ENCODE measurements at places on chromosomes 1 and 21. TPM values are rescaled to one million over a fixed set of nuclear protein-coding genes. Genes with fewer than 3 reads are reported as not detected.

Gene FALEC
- total RNA-seq: not detected

DNA sequence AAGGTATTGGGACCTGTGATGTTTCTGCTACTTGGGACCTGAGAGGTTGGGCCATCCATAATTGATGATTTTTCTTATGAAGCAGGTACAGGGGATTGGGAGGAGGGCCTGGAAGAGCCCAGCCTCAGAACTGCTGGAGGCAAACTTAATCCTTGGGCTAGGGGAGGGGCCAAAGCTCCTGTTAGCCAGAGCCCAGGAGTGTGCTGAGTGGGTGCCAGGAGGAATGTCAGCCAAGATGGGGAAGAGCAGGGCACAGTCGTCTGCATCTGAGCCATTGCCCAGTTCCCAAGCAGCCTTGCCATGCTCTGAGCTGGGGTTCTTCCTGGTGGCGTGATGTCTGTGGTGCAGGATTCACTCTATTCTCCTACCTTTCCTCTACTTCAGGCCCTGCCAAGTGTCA is 5.8 kb downstream of the MAPKAPK2 start:
- no peaks in the 10 kb centered on the region for H3K27me3 ChIP-seq
- peaks cover 63% of the 10 kb centered on the region for H3K4me1 ChIP-seq
- no peak overlapping the region for H3K4me3 ChIP-seq
- DNase-seq: no peak

DNA sequence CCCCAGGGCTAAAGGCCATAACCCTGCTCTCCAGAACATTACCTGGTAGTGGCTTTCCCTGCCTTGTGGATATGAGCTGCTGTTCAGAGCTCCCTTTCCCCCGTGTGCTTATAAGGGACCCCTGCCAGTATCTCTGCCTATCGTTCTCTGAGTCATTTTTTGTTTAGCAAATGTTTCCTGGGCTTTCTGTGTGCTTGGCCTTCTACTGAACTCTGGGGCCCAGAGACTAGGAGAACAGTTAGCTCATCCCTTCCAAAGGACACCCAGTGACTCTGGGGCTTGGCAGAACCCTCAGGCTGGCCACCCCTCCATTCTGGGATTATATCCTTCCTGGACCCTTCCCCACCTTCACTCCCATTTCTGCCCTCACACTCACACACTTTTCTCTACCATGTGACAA is 80.8 kb upstream of the POU3F1 start:
- H3K27ac ChIP-seq: no peak overlapping the region
- peaks cover 14% of the 10 kb centered on the region for H3K27me3 ChIP-seq
- no peak for DNase-seq
- H3K36me3 ChIP-seq: no peaks in the 10 kb centered on the region
- H3K4me3 ChIP-seq: no peak overlapping the region

DNA sequence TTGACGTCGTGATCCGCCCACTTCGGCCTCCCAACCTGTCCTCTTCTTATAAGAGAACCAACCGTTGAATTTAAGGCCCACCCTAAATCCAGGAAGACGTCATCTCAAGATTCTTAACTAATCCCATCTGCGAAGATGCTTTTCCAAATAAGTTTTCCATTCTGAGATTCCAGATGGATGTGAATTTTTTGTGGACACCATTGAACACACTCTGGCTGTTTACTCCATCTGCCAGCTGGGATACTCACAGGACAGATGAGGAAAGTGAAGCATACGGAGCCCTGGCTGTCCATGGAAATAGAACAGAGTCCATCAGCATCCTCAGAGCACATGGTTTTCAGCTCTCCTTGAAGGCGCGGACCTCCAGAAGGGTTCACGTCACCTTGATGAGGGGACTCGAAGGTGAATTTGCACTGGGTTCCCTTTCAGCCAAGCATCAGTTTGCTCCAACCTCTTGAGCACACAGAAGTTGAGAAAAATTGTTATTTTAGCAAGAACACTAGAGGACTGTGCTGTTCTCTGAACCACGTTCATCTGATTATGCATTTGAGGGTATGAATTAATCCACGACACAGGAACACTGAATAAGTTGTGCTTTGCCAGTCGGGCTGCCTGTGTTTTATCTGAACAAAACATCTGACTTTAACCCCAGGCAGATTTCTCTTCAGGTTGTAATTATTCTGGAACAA is 68.6 kb downstream of the KAZN start:
- no peaks in the 10 kb centered on the region for H3K36me3 ChIP-seq
- H3K4me1 ChIP-seq: no peaks in the 10 kb centered on the region
- no peak overlapping the region for H3K27ac ChIP-seq
- no peak for DNase-seq
- no peak overlapping the region for H3K4me3 ChIP-seq

DNA sequence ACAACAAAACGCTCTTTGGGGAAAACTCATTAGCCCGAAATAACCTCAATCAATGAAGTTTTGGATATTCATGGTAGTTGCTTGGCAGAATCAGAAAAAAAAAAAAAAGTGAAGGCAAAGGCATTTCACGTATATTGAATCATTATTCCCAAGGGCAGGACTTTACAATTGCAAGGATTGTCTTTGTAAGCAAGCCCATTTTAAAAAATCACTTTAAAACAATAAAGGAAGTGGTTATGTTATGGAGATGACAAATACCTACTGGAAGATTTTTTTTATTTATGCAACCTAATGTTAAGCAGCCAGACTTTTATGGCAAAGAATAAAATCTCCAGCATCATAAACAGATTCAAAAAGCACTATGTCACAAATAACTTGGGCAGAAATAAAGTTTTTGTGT is 9.3 kb downstream of the GJB4 start:
- H3K4me3 ChIP-seq: no peak overlapping the region
- no peaks in the 10 kb centered on the region for H3K36me3 ChIP-seq
- H3K27me3 ChIP-seq: no peaks in the 10 kb centered on the region
- H3K27ac ChIP-seq: no peak overlapping the region
- H3K4me1 ChIP-seq: no peaks in the 10 kb centered on the region
- no peak for DNase-seq

Gene ATPAF1
- 46.3 TPM for total RNA-seq

DNA sequence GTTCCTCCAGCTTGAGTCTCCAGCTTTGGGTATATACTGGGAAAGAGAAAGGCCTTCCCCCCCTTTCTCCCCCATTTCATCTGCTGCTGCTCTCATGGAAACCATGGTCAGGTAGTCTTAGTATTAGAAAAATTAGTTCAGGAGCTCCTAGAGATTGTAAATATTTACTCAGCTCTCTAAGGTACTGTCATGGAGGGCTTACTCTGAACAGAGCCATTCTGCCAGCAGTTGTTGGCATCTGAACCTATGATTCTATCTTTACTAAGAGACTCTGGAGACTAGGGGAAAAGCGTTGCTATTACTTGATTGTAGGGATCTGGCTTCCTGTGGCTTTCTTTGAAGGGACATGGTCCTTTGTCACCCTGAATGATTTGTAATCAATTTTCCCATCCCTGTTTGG is 6.1 kb downstream of the INTS3 start:
- H3K4me1 ChIP-seq: peaks cover 28% of the 10 kb centered on the region
- DNase-seq: no peak
- no peaks in the 10 kb centered on the region for H3K27me3 ChIP-seq
- peaks cover 12% of the 10 kb centered on the region for H3K36me3 ChIP-seq
- H3K27ac ChIP-seq: no peak overlapping the region
- H3K4me3 ChIP-seq: no peak overlapping the region

Gene CHIA
- not detected for total RNA-seq

Gene FASLG
- total RNA-seq: 113 TPM

DNA sequence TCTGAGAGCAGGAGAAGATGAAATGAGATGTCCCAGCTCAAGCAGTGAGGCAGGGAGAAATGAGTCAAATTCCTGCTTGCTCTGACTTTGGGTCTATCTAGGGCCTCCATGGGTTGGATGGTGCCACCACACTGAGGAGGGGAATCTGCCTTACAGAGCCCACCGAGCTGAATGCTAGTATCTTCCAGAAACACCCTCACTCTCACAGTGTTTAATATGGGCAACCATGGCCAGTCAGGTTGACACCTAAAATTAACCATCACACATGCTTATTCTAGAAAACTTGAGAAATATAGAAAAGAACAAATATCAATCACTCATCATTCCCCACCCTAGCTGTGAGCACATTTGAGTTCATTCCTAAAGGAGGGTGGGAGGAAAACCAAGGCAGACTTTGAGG is 29.4 kb upstream of the FHAD1 start:
- H3K36me3 ChIP-seq: no peaks in the 10 kb centered on the region
- DNase-seq: no peak
- no peak overlapping the region for H3K4me3 ChIP-seq
- peaks cover 5% of the 10 kb centered on the region for H3K4me1 ChIP-seq
- no peak overlapping the region for H3K27ac ChIP-seq

DNA sequence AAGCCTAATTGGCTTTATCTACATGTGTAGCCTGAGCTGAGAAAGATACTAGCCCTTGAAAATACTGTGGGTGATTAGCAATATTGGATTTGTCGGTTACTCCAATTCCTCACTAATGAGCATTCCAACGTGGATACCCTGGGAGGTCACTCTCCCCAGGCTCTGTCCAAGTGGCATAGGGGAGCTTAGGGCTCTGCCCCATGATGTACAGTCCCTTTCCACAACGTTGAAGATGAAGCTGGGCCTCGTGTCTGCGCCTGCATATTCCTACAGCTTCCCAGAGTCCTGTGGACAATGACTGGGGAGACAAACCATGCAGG is 2.6 kb downstream of the RCC1 start:
- H3K4me3 ChIP-seq: peak overlapping the region; percentile 100
- H3K27ac ChIP-seq: peak overlapping the region; percentile 97
- peaks cover 47% of the 10 kb centered on the region for H3K4me1 ChIP-seq

DNA sequence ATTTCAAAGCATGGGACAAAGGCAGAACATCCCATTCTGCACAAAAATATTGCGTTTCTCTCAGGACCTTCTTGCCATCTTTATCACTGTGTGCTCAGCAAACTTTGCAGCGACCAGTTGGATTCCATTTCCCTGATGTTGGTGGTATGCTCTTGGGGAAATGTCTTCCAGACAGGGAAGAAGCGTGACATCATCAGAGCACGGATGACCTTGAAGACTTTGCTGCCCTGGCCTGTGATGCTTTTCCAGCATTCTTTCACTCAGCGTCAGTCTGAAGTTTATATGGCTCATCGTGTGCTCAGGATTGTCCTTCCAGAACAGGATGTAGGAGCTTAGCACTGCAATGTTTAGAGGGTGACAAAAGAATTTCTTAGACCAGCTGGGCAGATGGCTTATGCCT is 131.4 kb upstream of the F3 start:
- H3K27ac ChIP-seq: no peak overlapping the region
- H3K4me3 ChIP-seq: no peak overlapping the region
- H3K36me3 ChIP-seq: no peaks in the 10 kb centered on the region
- no peaks in the 10 kb centered on the region for H3K4me1 ChIP-seq
- DNase-seq: no peak

DNA sequence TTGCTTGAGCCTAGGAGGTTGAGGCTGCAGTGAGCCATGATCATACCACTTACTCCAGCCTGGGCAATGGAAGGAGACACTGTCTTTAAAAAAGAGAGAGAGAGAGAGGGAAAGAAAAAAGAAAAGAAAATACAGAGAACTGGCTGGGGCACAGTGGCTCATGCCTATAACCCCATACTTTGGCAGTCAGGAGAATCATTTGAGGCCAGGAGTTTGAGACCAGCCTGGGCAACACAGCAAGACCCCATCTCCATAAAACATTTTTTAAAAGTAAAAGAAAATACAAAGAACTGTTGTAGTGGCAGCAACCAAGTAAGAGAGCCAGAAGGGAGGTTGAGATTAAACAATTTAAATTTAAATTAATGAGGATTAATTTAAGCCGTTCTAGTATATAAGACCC is 39.8 kb downstream of the WDTC1 start:
- H3K4me3 ChIP-seq: no peak overlapping the region
- H3K27me3 ChIP-seq: no peaks in the 10 kb centered on the region
- H3K4me1 ChIP-seq: no peaks in the 10 kb centered on the region

DNA sequence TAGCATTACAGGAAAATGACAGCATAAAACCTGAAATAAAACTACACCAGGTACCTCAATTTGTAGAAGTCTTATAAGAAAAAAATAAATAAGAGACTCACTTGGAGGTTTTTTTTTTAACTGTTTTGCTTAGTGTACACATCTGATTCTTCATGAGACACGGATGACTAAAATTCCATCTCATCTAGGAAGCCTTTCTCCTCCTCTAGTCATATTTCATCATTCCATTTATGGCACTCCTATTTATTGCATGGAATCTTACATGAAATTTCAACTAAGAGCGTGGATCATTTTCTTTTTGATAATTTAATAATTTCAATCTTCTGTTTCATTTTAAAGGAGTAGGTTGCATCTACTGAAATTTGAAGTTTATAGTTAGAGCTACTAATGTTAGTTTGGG is 1.6 kb upstream of the PTGS2 start:
- H3K27ac ChIP-seq: no peak overlapping the region
- peaks cover 56% of the 10 kb centered on the region for H3K27me3 ChIP-seq
- H3K36me3 ChIP-seq: peaks cover 4% of the 10 kb centered on the region
- no peak for DNase-seq
- H3K4me3 ChIP-seq: no peak overlapping the region

- H3K4me1 ChIP-seq: no peaks in the 10 kb centered on the region
- H3K4me3 ChIP-seq: no peak overlapping the region
- no peak overlapping the region for H3K27ac ChIP-seq
- no peaks in the 10 kb centered on the region for H3K27me3 ChIP-seq
- no peaks in the 10 kb centered on the region for H3K36me3 ChIP-seq
These were observed 415.2 kb upstream of the DAB1 start for GRCh38 chr1:57839067-57839466.

Gene CD84
- total RNA-seq: 16.3 TPM

GRCh38 chr1:161382214-161383019 is 14.7 kb upstream of the CFAP126 start:
- peaks cover 3% of the 10 kb centered on the region for H3K36me3 ChIP-seq
- DNase-seq: no peak
- H3K4me3 ChIP-seq: no peak overlapping the region
- peaks cover 2% of the 10 kb centered on the region for H3K27me3 ChIP-seq
- no peak overlapping the region for H3K27ac ChIP-seq

Gene CYP4X1
- total RNA-seq: not detected

Gene LENEP
- total RNA-seq: 1.8 TPM

GRCh38 chr1:202164271-202165037 is 4.1 kb upstream of the PTPN7 start:
- peak; percentile 78 for DNase-seq
- no peaks in the 10 kb centered on the region for H3K27me3 ChIP-seq
- H3K4me1 ChIP-seq: peaks cover 63% of the 10 kb centered on the region
- peaks cover 7% of the 10 kb centered on the region for H3K36me3 ChIP-seq

GRCh38 chr1:32181065-32181464 is 1.6 kb downstream of the TXLNA start:
- DNase-seq: no peak
- H3K36me3 ChIP-seq: peaks cover 46% of the 10 kb centered on the region
- H3K27ac ChIP-seq: peak overlapping the region; percentile 89

Gene SDF4
- 202 TPM for total RNA-seq

Gene TRAF5
- 57.2 TPM for total RNA-seq

Gene GLIS1
- total RNA-seq: not detected

- H3K27ac ChIP-seq: no peak overlapping the region
- no peak for DNase-seq
- peaks cover 30% of the 10 kb centered on the region for H3K36me3 ChIP-seq
- H3K4me1 ChIP-seq: peaks cover 10% of the 10 kb centered on the region
- no peaks in the 10 kb centered on the region for H3K27me3 ChIP-seq
- H3K4me3 ChIP-seq: no peak overlapping the region
These were observed 92.5 kb downstream of the TTC3 start for GRCh38 chr21:37165586-37165985.

- no peaks in the 10 kb centered on the region for H3K4me1 ChIP-seq
- no peaks in the 10 kb centered on the region for H3K27me3 ChIP-seq
- H3K27ac ChIP-seq: no peak overlapping the region
- H3K4me3 ChIP-seq: no peak overlapping the region
- H3K36me3 ChIP-seq: no peaks in the 10 kb centered on the region
These were observed 80.7 kb downstream of the TGFB2 start for GRCh38 chr1:218425647-218426342.
